ENCODE measurements at places on chromosomes 7 and 10.
A peak's percentile ranks its signal among the peaks of the same experiment; 100 is the strongest.

GRCh38 chr7:151013733-151014497 lies 10.4 kb downstream of the ATG9B start:
- peak; percentile 86 for DNase-seq

DNA sequence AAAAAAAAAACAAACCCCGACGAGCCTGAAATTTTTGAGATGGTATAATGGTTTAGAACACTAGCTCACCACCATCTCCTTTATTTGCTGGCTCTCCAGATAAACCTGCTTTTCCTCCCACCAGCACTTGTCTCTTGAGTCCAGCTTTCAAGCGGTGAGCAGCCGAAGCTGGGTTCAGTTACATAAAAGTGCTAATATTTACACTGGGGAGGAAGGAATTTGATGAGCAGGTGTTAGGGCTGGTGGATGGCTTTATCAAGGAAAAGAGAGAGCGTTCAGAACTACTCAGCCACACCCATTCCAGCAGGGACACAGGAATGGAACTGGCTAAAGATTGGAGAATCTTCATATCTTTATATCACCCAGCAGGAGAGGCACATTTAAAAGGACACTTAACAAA lies 6.6 kb upstream of the CALML3 start:
- no peak for DNase-seq

DNA sequence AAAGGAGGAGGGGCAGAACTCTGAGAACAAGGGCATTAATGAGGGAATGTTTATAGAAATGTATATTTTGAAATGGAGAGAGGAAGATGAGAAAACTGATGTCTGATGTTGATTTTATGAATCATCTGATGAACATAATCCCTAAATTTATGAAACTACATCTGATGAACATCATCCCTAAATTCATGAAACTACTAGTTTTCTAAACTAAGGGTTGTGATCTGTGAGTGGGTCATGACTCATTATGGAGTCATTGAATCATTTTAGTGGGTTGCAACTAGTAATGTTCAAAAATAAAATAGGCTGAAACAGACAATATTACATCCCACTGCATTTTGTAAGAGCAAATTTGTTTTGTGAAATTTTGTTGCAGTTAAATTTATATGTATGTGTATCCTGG lies 442.6 kb upstream of the TEX47 start:
- DNase-seq = no peak

DNA sequence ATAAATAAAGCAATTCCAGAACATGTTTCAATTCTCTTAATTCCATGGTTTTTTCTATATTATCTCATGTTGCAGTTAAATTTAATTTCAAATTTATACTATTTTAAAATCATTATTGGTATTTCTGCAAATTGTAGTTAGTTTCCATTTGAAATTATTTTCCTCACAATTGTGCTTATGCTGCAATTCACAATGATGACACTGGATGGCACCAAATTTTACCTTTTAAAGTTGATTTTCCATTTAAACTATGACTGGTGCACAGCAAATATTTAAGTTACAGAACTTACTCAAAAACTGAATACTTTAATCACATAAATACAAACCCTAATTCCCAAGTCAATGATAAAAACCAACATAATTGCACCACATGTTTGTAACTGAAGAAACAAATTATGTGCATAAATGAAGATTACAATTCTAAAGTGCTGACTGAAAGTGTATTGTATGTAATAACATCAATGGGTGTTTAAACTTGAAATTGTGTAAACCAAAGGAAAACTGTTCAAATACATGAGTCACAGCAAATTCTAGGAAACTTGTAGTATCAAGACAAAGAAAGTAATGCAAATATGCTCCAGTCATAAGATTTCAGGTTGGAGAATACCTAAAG lies 75.3 kb upstream of the AASS start:
- no peak for DNase-seq

DNA sequence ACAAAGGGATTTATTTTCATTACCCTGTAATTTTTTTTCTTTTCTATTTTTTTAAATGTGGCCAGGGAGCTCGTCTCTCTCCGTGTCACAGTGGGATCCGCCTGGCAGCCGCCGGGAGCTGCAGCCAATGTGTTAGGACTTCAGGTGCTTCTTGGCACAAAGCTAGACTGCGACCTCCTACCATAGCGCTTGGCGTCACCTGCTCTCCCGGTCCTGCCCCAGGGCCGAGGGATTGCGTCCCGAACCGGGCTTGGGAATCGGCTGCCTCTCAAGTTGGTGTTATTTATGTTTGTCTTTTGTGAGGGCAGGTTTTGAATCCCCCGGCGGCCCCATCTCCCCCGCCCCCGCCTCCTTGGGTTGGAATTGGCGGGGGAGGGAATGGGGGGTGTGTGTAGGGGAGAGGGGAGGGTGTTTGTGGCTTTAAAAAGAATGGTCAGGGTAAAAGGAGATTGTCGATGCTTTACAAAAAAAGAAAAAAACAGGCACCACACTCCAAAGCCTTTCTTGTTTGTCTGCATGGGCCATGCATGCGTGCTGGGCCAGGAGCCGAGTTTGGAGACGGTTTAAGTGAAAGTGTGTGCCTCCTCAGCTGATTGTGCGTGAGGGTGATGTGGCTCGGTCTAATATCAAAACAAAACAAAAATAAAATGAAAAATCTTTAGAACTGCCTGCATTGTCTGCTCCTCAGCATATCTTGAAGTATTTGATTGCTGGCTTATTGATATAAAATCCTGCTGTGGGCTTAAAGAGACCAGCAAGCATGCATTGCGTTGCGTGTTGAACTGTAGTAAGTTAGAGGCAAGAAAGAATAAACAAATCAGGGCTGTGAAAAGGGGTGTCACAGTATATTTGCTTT lies 1.2 kb downstream of the PPP1R9A start:
- DNase-seq = no peak

GRCh38 chr7:107233174-107233573 lies 64.4 kb downstream of the HBP1 start:
- DNase-seq = no peak

DNA sequence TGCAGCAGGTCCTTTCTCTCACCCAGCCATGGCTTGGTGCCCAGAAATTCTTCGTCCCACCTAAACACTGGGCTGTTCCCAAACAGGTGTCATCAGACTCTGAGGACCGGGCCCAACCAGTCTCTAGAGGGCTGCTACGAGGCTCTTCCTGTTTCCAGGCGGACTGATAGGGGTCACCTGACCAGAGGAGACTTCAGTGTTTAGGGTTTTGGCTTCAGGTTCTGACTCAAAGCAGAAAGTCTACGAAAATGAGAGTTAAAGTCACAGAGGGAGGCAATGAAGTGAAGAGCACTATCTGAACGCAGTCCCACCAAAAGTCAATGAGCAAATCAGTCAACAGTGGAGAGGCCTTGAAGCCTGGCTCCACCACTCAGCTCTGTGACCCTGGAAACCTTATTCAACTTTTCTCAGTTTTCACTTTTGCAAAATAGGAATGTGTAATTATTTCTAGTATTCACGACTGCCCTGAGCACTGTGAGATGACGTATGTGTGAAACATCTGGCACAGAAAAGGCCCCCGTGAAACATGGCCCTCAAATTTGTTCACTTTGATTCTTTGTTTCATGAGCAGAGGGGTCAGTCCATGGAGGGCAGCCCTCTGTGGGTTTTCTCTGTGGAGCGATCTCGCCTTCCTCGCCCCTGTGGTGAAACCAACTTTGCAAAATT lies 189.9 kb upstream of the PDE1C start:
- no peak for DNase-seq

DNA sequence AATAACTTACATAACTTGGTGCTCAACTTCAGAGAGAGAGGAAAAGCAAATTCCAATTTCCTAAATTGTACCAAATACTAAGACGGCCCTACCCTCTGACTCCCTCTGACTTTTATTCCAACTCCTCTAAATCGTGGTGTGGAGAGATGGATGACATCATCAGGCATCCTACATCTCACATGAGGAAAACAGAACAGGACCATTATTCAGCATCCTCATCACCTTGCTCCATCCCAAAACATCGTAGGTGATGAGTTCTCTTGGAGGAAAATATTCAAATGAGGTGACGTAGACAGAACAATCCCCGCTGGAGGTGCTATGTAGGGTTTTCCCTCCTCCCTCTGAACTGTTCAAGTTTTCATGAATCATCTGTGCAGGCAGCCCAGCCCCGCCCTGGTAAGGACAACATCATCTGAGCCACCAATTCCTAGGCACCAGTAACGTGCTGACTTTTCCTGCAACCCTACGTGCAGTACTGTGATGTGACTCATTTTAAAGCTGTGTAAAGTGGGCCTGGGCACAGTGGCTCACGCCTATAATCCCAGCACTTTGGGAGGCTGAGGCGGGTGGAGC lies 167.2 kb downstream of the CALN1 start:
- no peak for DNase-seq

- no peak for DNase-seq
Observed at GRCh38 chr10:133536198-133536597, 9.0 kb downstream of the CYP2E1 start.

GRCh38 chr7:159031135-159031701 lies 113.4 kb downstream of the VIPR2 start:
- DNase-seq = peak; percentile 8

DNA sequence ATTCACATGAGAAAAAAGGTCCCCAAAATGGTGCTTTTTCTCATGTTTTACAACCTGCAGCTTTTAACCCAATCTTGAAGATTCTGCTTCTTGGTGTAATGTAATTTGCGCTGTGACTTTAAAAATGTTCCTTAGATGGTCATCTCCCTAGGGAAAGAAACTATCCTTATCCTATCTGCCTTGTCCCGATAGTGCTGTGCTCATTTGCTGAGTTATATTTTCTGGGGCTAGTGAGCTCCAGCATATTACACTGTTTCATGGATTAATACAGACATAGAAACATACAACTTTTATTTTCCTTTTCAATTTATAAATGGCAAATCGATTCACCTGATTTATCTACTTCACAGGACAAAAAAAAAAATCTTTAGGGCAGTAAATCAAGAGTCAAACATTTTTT lies 2.8 kb downstream of the WAPL start:
- DNase-seq = no peak

DNA sequence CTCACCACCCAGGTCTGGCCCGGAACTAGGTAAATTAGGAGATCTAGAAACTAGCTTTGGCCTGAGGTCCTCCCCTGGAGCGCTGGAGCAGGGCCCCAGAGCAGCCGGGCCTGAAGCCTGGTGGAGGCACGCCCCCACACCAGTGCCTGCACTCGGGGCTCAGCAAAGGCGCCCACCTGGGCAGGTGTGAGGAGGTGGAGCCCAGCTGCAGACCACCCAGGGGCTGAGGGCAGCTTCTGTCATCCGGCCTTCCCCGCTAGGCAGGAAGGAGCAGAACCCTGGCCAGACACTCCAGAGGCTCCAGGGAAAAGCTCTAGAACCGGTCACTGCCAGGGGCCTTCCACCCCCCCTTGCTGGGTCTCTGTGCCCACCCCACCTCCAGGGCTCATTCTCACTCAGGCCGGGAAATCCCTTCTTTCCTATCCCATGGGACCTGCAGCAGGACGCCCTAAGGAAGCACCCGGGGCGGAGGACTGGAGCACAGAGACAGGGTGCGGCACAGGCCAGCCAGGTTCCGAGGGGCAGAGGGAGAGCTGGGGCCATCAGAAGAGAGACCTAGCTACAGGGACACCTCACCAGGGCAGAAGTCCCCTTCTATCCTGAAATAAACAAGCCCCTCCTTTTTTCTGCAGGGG lies 161.2 kb downstream of the NRF1 start:
- DNase-seq = no peak

GRCh38 chr10:11402392-11402791 lies 209.1 kb downstream of the USP6NL start:
- no peak for DNase-seq

GRCh38 chr10:102948176-102948575 lies 30.1 kb downstream of the CNNM2 start:
- DNase-seq = no peak

GRCh38 chr7:5435291-5436002 lies 11.8 kb upstream of the TNRC18 start:
- no peak for DNase-seq

DNA sequence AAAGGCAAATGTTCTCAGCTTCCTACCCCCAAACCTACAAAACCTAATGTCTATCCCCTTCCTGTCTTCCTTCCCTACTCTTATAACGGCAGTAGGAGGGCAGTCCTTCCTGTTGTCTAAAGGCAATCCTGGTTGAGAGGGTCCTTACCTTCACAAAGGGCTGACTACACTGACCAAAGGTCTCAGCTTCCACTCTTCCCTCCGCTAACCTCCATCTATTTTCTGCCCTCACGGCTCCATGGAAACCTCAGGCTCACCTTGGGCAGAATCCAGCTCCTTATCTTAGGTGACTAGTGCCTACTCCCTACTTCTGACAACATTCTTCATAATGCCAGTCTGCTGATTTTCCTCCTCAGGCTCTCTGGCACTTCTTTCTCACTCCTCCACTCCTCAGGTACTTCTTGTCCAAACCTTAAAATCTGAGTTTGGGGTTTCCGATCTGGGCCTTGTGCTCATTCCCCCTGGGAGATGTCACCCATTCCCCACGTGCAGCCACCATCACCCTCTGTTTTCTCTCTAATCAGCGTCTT lies 542 bp downstream of the FBXL13 start:
- DNase-seq = no peak

GRCh38 chr10:32922170-32922569 lies 35.9 kb downstream of the ITGB1 start:
- no peak for DNase-seq

GRCh38 chr7:17152721-17153120 lies 145.7 kb upstream of the AHR start:
- no peak for DNase-seq

DNA sequence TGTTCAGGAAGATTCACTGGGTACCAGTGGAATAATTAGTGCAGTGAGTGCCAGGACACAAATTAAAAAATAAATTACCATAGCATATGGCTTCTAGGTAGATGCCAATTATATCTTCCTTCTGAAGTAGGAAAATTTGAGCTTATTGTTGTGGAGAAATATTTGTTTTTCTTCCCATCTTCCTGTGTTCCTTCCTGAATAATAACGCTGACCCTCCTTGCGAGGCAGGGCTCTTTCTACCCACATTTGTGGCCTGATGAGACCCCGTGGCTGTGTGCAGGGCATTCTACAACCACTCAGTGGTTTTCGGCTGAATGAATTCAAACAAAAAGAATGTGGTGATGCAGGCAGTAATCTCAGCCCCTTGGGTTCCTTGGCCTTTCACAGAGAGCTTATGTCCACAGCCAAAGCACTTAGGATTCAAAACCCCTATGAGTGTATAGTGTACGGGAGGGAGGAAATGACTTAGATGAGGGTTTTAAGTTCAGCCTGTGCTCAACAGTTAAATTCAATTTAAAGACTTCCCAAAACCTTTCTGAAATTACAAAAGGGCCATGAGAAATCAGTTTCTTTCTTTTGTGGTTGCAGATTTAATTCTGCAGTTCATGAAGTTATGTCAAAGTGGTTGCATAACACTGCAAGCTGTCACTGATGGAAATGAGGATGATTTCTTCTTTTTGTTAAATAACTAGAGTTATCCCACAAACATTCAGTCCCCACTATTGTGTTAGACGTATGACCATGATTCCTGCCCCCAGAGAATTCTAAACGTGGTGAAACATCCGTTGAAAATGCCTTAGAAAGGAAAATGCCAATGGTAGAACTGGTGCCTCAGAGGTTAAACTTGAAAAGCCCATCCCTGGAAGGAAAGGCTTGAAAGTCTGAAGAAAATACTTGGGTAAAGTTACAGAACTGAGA lies 255.3 kb downstream of the FZD1 start:
- no peak for DNase-seq

GRCh38 chr7:1122832-1123501 lies 35.1 kb downstream of the GPER1 start:
- no peak for DNase-seq

Measured in activated T-cell treated with anti-CD3 and anti-CD28 coated beads, Interleukin-2, amount 50 U/mL, for 1 hour (primary cell).